ENCODE measurements at places on chromosomes 2 and 18. TPM values are rescaled to one million over a fixed set of nuclear protein-coding genes. Genes with fewer than 3 reads are reported as not detected.

- DNase-seq = peak; percentile 30
Observed at GRCh38 chr2:226699321-226699720, 100.3 kb downstream of the IRS1 start.

ASB3 gene
- 12.2 TPM for polyA plus RNA-seq

DNA sequence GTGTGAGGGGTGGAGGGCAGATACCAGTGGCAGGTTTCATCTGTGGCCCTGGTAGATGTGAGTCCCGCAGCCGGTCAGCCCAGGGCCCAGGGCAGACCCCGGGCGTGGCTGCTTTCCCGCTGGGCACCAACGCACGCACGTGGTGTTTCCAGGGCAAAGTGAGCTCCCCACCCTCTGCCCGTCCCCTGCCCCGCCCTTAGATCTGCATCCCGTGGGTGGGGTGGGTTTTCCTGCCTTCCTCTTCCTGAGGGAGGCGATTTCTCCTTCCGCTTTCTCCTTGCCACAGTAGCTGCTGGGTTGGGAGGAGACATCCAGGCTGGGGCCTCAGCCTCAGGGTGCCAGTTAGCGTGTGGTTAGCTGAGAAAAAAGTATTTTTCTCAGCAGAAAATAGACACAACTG lies 49.6 kb downstream of the ODC1 start:
- DNase-seq = no peak

DNA sequence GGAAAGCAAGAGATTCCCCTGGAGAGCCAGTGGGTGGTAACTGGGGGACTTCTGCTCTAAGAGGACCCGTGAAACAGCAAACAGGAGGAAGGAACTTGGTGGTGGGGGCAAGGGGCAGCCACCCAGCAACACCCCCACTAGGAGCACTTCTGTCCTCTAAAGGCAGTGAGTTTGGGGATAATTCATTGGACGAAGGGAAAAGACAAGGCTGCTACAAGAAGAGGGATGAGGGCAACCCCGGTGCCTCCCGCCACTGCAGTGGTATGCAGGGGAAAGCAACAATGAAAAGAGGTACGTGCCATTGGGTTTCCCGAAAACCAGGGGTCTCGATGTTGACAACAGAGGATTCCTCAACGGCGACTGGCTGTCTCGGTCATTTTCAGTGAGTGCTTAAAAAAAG lies 9.1 kb downstream of the RPL31 start:
- DNase-seq = no peak

GRCh38 chr2:118844261-118845004 lies 3.0 kb downstream of the EN1 start:
- DNase-seq = no peak

- DNase-seq = no peak
Observed at GRCh38 chr18:48467231-48467630, 58.0 kb upstream of the ZBTB7C start.

PID1 gene
- polyA plus RNA-seq = 31.1 TPM

DNA sequence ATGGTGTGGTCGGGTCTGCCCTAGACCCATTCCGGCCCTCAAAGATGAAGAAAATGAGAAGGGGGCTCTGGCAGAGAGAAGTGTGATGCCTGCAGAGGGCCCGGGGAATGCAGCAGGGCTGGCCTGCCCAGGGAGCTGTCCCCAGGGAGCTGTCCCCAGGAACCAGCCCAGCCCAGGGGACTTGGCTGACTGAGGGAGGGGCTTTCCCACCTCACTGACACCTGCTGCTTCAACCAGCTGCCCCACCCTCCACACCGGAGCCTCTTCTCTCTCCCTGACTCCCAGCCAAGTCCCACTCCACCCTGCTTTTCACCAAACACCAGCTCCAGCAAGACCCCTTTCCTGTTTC lies 111.2 kb downstream of the STPG4 start:
- DNase-seq = no peak

DNA sequence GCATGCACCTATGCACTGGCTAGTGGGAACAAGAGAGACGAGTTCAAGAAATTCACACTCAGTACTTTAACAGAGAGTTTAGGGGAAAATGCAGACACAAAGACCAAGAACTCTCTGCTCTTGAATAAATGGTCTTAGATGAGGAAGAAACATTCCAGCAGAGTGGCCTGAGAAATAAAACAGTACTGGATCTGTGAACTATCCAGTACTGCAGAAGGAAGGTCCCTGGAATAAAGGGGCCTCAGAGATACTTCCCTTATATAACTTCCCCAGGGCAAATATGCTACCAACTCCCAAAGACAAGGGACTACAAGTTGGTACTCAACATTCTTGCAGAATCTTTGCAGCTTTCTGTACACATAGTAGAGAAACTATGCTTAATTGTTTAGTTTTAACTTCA lies 70.9 kb upstream of the ARL5A start:
- DNase-seq = no peak

DNA sequence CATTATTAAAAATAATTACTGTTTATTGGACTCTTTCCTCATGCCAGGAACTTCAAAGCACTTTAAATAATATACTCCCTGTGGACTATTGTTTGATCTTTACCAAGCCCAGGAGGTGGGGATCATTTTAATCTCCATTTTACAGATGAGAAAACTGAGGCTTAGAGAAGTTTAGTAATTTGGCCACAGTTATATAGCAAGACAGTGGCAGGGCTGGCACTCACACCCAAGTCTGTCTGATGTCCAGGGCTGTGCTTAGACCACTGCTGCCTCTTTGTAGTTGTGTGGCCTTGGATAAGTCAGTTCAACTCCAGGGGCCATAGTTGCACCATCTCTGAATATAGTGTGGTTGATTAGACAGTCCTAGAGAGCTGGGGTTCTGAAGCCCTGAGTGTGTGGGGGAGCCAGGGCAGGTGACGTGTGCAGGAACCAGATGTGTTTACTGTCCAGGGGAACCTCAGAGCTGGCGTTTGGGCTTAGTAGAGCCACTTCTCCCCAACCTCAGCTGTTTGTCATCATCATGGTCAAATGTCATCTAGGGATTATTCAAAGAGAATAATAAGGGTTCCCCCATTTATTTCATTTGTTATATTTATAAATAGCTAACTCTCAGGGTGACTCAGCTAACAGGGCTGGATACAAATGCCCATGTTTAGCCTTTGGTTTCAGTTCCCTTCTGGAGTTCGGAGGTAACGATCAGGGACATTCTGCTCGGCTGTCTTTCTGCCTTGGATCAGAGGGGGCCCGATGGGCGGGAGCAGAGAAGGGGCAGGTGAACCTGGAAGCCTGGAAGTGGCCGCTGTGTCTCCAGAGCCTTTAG lies 68.0 kb downstream of the BOLA3 start:
- no peak for DNase-seq

PDE1A gene
- 1.7 TPM for polyA plus RNA-seq

- DNase-seq = peak; percentile 76
Observed at GRCh38 chr2:219542931-219543595, 546 bp downstream of the CHPF start.

DNA sequence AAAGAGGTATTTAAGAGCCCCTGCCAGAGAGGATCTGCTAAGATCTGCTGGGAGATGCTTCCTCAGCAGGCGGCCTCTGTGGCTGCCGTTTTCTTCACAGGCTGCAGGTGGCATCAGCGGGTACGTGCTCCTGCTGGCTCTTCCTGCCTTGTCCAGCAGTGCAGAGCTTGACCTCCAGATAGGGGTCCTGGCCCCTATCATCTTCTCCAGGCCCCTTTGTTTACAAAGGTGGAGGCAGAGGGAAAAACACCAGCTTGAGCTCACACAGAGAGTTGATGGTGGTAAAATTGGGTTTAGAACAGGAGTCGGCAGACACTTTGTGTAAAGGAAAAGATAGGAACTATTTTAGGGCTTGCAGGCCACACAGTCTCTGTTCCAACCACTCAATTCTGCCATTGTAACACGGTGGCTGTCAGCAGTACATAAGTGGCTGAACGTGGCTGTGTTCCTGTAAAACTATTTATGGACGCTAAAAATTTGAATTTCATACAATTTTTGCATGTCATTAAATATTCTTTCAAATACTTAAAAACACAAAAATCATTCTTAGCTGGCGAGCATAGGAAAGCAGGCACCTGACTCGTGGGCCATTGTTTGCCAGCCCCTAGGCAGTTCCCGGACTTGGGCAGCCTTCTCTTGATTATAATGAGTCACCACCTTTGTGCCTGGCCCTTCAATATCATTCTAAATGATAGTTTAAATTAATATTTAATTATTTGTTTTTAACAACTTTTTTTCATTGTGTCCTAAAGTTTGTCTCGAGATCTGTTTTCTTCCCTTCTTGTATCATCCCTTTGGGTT lies 98.2 kb upstream of the B3GNT7 start:
- peak; percentile 78 for DNase-seq

DNA sequence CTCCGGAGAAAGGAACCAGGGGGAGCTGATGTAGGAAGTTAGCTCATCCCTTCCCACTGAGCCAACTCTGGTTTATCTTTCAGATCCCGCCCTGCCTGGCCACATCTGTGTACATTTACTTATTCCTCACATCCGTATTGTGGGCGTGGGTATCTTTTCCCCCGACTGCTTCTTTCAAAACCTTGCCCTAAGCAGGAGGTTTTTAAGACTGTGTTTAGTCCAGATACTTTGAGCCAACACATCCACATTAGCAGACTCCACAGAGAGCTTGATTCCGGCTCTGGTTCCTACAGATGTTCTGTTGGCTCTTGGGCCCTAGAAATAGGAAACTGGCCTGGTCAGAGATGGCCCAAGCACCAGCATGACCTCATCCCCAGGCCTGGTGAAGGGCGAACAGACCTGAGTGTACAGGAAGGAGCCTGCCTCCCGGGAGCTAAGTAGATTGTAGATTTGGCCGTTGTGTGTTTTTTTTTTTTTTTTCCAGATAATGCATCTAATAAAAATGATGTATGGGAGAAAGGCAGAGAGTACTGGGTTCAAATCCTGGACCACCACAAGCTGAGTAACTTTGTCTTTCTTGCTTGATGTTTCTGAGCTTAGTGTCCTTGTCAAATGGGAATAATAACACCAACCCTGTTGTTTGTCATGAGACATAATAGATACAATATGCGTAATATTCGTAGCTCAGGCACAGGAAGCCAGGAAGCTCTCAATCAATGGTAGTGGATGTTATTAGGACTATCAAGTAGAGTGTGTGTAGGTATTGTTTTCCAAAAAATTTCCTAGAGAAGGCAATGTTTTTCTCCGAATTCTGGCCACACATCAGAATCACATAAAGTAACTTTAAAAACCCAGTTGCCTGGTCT lies 92.3 kb downstream of the PRKCE start:
- DNase-seq = peak; percentile 58

DNA sequence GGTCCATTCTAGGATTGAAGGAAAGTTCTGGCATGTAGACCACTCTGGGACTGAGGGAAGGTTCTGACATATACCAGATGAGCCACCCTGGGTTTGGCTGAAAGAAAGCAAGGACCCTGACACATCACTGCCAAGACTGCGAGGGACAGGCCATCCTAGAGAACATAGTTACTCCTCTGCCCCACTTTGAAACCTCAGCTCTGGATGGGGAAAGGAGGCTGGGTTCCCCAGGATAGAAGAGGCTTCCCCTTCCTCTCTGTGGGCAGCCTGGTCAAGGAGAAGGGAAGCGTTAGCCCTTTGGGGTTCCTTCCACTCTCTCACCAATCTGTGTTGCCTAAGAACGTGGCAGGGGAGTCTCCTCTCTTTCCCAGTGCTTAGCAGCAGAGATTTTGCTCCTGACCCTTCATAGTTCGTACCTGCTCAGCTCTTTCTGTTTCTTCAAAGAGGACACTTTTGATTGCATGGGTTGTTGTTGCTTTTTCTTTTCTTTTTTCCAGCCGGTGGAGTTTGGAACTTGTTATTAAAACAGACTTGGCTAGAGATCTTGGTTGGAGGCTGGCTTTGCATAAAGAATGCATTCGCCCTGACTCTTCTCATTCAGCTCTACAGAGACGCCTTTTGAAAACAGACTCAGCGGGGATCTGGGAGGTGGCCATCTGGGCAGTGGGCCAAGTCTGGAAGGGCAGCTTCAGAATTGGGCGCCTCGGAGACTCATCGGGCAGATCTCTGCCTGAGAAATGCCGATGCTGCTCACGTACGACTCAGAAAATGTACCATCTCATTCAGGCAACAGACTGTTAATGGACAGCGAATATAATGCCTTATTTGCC lies 166.1 kb downstream of the CLIP4 start:
- DNase-seq = peak; percentile 51

DNA sequence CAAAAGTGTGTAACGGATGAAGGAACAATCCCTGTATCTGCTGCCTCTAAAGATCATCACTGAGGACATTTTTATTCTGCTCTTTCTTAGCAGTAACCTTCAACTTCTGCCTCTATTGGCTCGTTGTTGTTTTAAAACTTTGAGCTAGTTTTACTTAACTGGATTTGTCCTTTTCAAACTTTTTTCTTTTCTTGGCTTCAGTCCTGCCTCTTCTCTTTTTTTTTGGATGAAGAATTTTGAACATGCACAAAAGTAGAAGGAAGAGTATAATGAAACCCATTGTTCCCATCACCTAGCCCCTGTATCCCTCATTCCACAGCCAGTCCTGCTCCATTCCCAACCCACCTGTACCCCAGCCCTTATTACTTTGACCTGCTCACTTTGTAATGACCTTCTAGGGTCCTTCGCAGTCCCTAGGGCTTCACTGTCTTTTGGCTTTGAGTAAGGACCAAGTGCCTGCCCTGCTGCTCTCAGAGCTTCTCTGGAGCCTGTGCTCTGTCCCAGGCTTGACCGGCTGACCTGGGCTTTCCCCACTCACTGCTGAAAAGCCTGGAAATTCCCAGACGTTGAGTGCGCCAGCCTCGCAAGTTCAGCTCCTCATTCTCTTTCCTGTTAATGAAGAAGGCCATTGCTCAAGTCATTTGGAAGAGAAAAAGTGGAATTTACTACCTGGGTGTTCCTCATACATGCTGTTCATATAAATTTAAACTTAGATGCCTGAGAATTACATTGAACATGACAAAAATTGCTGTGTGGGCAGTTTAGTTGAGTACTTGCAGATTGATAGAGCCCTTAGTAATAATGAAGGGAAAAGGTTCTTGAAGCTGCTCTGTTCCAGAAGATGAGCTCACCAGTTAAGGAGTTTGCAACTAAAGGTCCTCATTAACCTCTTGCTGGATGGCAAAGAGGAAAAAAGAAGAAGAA lies 149.3 kb upstream of the ALPP start:
- peak; percentile 11 for DNase-seq

TM4SF20 gene
- 9.3 TPM for polyA plus RNA-seq

SERPINB10 gene
- polyA plus RNA-seq = not detected

- DNase-seq = no peak
Observed at GRCh38 chr2:236365258-236366048, 101.2 kb upstream of the ASB18 start.

DNA sequence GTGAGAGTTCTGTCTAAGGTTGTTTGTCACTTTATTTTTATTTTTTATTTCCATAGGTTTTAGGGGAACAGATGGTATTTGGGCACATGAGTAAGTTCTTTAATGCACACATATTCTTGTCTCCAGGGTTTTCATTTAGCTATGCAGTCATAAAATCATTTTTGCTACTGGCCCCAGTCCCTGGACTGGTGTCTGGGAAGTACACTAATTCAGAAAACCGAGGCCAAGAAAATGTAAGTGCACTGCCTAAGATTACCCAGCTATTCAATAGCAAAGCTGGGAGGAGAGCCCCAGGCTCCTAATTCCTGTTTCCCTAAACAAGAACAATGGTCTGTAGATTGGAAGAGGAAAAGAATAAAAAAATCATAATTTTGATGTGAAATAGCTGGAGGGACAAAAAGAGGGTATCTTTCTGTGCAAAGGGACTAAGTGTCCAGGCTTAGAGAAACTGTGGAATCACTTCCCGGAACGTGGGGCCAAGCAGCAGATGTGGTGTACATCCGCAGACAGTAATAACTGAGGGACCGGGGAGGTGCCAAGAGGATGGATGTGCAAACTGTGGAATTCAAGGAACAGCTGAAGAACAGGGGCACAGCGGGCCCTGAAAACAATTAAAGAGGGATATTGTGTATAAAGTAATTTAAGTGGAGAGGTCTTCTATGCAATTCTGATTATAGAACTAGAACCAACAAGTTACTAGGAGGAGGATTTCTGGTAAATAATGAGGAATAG lies 236.3 kb downstream of the ACKR3 start:
- DNase-seq = no peak

DSC2 gene
- polyA plus RNA-seq = 24.3 TPM

Data from hepatocyte (in vitro differentiated cells).